Large intestine (tissue), 12 donors: ENCODE measurements at places on chromosomes 3 and 15.

GRCh38 chr3:158700559-158700958 is 28.1 kb upstream of the LXN start:
- no peak for DNase-seq

DNA sequence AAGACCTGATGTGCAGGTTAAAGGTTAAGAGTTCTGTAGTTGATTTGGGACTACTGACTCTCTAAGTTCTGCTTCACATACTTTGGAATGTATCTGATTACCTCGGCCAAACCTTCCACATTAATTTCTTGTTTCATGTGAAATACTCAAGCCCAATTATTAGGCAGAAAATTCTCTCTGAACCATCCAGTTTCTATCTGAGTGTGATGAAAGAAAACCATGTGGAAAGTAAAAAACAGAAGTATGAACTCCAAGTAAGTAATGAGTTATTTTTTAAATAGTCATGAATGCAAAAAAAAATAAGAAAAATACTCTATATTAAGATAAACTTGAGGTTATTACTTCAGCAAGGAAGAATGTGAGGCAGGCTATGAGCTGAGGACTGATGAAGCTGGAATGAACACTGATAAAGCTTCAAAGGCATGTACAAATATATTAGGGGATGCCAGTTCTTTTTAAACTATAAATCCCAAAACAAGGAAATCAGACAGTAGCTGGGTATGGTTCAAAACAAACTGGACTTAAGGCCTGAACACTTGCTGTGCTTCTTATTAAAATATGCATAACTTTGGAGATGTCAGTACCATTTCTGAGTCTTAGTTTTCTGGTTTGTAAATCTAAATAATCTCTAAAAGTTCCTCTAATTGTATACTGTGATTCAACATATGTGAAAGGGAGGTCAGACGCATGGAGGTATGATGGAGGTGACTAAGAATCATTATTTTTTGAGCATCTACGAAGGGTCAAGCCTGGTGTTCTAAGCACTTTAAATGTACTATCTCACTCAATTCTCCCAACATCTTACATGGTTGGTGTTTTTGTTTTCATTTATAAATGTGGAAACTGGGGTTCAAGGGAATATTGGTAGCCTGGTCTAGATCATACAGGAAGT is 59.6 kb downstream of the COL6A6 start:
- no peak for DNase-seq

DNA sequence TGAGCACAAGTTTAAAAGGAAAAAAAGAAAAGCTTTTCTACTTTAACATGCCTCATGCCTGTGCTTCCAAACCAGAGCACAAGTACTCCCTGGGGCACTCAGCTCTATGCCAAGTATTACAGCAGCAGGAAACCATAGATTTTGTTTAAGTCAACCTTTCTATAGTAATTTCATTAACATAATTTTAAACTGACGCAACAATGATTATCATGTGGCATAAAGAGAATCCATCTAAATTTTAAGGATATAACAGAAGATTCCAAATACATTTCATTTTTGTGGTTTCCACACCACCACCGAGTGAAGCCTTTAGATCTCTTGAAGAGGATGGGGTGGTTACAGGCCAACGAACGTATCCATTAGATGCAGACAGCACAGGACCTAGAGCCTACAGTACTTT is 112.1 kb downstream of the TNIK start:
- DNase-seq: no peak

GRCh38 chr3:126146034-126146433 is 34.4 kb downstream of the ALDH1L1 start:
- no peak for DNase-seq

GRCh38 chr3:20066079-20066478 is 25.8 kb downstream of the KAT2B start:
- no peak for DNase-seq

DNA sequence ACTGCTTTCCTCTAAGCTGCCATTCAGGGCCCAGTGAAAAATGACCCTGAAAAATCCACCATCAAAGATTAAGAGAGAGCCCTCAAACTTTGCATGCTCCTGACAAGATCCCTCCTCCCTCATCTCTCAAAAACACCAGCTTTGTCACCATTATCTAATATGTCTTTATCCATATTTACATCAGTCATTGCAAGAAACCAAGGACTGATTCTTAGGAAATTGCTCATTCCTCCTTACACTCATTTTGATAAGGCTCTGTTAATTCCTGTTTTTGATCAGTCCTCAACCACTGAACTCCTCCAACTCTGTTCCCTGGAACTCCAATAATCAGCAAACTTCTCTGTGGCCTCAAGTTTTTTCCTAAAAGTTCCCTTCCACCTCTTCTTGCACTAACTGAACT is 51.8 kb downstream of the CD200 start:
- no peak for DNase-seq

DNA sequence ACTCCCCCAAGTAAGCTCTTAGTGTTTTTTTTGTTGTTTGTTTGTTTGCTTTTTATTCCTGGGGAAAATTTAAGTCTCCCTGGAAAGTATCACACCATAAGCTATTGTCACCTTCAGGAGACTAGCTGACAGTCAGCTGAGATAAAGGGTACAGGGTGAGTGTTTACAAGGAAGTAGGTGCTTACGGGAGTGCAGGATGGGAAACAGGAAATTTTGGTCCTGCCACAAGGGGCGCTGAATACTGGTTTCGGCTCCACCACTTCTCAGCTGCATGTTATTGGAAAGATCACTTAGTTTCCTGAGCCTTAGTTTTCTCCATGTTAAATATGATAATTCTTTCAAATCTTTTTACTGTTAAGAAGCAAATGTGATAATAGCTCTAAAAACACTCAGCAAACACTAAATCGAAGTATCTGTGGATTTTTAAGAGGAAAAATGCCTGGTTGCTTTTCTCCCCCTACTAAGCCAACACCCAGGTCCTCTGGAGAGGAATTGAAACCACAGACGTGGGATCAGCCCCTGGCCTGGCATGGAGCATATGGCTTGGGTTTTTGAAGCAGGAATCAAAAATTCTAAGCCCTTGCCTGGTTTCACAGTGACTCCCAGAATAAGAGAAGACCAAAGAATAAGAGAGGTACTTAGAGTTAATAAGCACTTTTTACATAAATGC is 90.7 kb downstream of the SCN11A start:
- peak; percentile 59 for DNase-seq

GRCh38 chr15:51133140-51133765 is 38.5 kb upstream of the TNFAIP8L3 start:
- no peak for DNase-seq

- no peak for DNase-seq
Measured at GRCh38 chr15:75228787-75229186, 27.1 kb downstream of the C15orf39 start.

GRCh38 chr3:32450992-32451659 is 51.5 kb downstream of the CMTM6 start:
- DNase-seq: no peak

- DNase-seq: no peak
Measured at GRCh38 chr3:11551036-11551435, 92.7 kb downstream of the VGLL4 start.

DNA sequence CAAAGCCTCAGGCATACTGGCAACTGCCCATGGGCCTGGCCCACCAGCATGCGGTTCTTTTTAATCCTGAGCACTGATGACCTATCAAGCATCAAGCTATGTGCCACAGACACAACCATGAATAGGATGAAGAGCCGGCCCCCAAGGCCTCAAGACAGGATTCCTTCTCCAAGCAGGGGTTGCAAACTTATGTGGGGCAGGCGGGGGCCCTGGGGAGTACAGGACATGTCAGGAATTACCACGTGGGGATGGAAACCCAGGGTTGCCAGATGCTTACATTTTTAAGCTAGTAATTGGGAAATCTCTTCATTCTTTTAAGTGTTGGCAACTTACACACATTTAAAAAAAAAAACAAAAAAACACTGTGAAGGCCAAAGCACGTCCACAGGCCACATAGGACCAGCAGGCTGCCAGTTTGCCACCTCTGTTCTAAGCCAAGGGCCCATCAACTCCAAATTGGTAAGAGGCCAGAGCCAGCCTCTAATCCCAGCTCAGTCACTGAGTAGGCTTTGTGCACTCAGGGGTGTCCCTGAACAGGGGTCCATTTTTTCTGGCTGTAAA is 32.8 kb downstream of the BDH1 start:
- DNase-seq: no peak

DNA sequence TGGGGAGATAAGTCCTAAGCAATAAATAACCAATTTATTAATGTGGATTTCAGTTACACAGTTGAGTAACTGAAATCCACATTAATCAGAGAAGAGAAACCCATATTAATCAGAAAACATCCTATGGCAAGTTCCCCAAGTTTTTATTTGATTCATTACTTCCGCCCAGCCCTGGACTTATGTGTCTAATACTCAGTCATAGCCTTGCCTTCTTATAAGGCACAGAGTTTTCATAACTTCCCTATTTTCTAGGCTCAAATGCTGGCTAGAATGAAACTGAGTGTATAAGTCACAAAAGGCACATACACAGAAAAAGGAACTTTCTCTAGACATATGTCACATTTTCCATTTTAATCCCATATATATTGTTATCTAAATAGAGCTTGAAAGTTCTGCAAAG is 28.8 kb downstream of the CD47 start:
- no peak for DNase-seq

DNA sequence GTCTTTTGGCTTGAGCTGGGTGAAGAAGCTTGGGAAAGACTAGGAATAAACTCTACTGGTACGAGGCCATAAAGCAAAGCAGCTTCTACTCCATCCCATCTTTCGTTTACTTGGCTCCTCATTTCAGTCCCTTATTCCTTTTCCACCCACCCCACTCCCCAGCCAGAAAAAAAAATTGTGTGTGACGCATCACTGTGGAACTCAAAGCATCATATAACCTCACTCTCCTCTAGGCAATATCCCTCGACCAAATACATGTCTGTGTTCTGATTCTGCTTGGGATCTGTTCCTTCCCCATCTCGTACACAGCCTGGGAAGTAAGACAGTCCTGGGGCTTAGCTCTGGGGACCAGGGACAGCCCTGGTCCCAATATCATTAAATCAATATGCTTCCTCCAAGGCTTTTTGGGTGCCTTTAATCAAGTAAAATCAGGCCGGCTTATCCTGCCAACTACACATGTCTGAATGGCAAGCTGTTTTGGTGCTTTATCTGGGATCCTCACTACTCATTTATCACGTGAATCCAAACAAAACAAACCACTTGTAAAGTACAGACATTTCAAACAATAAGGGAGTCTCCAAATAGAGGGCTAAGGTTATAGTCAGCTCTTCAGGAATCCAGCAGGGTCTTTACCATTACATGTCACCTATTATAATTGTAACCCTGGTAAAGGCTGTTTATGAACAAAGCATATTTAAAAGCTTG is 74.9 kb upstream of the ZBED2 start:
- no peak for DNase-seq

DNA sequence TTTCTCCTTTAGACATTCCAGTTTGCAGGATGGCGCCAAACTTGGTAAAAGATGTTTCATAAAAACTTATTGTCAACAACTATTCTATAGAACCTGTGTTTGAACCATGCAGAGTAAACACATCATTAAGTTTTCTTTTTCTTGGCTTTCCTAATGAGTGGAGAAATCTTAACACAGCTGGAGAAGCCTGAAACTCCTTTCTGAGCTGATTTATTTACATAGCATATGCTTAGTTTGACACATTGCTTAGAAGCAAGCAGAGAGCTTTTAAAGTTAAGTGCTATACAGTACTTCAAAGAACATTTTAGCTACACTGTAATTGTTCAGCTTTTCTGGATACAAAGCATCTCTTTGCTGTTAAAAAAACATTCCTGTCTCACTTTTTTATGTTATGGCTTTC is 61.0 kb upstream of the PAQR5 start:
- DNase-seq: no peak

DNA sequence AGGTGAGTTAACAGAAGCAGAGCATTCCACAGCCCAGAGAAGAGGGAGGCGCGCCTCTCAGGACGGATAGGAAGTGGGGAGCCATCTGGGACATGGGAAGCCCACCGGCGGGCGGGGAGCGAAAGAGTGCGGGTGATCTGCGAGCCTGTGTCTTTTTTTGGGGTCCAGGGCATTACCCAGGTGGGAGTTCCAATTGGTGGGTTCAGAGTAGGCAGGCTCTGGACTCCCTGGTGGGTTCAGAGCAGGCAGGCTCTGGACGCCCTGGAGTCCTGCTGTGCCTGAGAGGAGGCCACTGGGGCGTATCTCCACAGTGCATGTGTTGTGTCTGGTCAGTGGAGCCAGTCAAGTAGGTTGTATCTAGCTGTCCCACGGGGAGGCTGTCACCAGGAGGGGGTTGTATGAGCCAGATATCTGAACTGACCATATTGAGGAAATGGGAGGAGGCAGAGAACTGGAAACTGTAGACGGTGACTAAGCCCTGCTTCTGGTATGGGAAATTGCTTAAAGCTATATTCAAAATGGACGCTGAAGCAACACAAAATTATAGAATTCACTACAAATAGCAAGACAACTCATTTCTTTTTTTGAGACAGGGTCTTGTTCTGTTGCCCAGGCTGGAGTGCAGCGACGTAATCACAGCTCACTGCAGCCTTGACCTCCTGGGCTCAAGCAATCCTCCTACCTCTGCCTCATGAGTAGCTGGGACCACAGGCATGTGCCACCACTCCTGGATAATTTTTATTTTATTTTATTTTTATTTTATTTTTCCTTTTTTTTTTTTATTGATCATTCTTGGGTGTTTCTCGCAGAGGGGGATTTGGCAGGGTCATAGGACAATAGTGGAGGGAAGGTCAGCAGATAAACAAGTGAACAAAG is 34.5 kb upstream of the CHST2 start:
- DNase-seq: no peak

DNA sequence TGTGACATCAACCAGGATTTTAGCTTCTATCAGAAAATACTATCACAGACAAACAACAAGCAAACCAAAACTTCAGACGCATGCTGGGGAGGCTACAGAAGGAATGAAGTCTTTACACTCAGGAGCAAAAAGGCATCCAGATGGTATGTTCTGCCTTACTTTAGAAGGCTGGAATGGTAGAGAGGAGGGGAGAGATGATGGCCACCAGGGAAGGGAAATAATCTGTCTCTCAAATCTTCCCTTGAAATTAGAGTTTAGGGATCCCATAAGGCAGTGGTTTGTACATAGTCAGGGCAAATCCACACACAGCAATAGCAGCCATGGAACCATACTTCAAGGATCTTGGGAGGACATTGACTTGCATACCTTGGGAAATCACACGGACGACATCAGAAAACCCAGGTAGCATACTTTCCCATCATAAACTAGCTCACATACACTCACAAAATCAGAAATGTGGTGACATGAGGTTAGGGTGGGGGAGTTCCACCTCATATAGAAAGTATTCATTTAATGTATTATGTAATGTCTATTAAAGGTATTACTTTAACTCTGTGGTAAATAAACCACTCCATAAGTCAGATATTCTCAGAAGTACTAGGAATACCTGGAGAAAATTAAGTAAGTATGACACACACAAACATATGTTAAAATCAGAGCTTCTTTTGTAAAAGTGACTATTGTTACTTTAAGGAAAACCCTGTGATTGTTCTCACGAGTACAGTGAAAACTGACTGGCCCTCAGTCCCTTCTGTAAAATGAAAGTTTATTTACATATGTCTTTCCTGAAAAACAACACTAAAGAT is 9.4 kb downstream of the BTLA start:
- no peak for DNase-seq

GRCh38 chr3:55697177-55697865 is 210.2 kb upstream of the WNT5A start:
- DNase-seq: no peak
